T-cell (primary cell): ENCODE measurements at places on chromosomes 6 and 20.
A peak's percentile ranks its signal among the peaks of the same experiment; 100 is the strongest.

GRCh38 chr6:31631681-31632278 lies 11.3 kb downstream of the PRRC2A start:
- no peak overlapping the region for H3K4me3 ChIP-seq
- no peaks in the 10 kb centered on the region for H3K4me1 ChIP-seq
- DNase-seq, result no peak
- H3K27ac ChIP-seq, result no peak overlapping the region
- H3K36me3 ChIP-seq, result peaks cover 98% of the 10 kb centered on the region

DNA sequence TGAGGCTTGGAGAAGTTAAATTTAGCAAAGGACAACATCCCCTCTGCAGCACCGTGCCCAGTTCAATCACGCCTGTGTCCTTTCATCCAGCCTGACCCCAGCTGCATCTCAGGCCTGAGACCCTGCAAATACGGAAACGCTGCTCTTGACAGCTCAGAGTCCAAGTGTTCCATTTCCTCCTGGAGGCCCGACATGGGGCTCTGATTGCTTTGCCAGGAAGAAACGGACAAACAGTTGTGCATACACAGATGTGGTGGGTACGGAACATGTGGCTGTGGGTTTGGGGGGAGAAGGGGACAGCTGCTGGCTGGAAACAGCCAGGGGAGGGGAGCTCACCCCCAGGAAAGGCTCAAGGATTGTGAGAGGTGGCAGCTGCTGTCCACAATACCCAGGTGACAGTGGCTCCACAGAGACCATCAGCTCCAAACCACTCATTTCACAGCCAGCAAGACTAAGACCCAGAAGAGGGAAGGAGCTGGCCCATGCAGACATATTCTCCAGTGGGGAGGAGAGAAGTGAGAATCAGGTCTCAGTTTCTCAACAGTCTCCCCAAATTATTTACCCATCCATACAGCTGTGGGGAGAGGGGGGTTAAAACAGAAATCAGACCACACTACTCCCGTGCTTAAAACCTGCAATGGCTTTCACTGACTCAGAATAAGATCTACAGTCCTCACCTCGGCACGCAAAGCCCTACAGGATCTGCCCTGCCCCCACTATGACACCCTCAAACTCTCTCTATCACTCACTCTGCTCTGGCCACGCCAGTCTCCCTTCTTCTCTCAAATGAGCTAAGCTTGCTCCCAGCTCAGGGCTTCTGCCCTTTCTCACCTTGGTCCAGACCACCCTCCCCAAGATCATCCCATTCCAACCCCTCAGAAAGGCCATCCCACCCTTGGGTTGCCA lies 89.1 kb downstream of the PREX1 start:
- no peak overlapping the region for H3K4me3 ChIP-seq
- H3K36me3 ChIP-seq, result peaks cover 71% of the 10 kb centered on the region
- peaks cover 61% of the 10 kb centered on the region for H3K4me1 ChIP-seq
- DNase-seq, result no peak

DNA sequence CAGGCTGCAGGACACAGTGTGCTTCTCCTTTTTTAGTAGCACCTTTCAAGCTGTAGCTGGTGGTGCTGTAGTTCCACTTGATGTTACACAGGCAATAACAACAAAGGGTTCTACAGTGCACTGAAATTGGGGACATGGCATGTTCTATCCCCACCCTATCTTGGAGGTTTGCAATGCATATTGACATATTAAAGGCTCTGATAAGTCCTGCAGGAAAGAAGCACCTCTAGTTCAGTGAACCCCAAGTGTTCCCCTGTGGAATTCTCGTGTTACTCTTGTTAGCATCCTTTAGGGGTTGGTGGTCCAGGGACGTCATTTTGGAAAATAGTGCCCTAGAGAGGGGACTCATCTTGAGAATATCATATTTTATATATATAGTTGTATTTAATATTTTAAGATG lies 337.6 kb downstream of the DHX35 start:
- no peaks in the 10 kb centered on the region for H3K4me1 ChIP-seq
- no peak for DNase-seq
- no peak overlapping the region for H3K4me3 ChIP-seq
- no peaks in the 10 kb centered on the region for H3K36me3 ChIP-seq

DNA sequence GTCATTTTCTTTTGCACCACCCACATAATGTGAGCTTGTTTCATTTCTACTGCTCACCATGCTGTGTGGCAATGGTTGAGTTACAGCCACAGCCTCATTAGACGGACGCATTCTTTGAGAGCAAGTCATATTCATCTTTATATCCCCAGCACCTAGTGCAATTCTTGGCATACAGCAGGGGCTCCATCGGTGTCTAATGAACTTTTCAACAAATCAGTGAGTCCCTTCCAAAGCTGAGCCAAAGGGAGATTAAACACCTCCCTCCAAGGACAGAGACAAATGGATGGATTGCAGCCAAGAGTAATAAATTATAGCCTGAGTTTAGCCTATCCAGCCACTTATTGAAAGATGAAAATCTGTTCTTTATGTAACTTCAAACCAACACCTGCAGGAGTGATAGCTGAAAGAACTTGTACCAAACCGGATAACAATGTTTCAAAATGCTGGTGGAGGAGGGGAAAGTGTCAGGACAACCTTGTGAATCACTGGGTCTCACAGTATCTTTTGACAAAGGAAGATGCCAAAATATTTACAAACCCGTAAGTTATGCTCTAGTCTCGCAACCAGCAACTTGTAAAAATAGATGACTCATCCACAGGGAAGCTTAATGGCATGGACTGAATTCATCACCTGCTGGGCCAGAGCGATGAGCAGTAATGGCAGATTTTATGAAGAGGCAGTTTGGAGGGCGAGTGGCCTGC lies 139.0 kb downstream of the PXDC1 start:
- H3K36me3 ChIP-seq, result no peaks in the 10 kb centered on the region
- H3K4me1 ChIP-seq, result no peaks in the 10 kb centered on the region
- no peak overlapping the region for H3K4me3 ChIP-seq
- peaks cover 9% of the 10 kb centered on the region for H3K27me3 ChIP-seq
- no peak overlapping the region for H3K27ac ChIP-seq

DNA sequence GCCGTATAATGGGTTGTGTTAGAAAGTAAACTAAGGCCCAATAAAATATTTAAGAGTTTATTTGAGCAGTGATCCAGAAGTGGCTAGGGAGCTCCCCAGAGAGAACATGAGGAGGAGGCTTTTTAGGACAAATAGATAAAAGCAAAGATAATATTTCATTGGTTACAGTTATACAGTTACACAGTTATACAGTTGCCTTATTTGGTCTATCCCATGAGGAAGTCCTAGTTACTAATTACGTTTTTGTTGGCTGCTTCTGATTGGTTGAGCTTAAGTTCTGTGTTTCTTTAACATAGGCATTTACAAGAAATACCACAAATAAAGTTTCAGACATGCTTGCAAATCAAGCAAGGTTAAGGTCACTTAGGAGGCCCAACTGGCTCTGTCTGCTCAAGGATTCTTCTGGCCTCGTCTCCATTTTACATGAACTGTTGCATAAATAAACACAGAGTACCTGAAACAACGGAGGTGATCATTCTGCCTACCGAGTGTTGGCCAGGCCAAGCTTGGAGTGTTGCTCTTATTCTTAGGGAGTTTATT lies 7.0 kb downstream of the UBD start:
- peaks cover 21% of the 10 kb centered on the region for H3K27me3 ChIP-seq
- H3K27ac ChIP-seq, result no peak overlapping the region
- H3K4me1 ChIP-seq, result peaks cover 14% of the 10 kb centered on the region
- H3K4me3 ChIP-seq, result peak overlapping the region; percentile 74

DNA sequence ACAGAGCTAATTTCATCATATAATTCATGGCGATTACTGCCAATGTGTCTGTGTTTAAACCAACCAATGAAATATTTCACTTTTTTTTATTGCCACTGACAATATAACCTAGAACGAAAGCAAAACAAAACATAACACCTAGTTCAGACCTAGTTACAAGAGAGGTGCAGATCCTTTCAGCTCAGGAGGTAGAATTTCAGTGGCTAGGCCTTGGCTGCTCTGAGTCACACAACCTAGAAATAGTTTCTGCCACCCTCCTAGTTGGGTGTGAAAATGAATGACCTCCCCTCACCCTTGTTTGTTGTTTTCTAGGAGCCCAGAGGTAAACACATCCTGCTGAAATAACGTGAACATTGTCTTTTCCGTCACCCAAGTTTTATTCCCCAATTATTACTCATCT lies 356.3 kb downstream of the HTR1B start:
- H3K4me3 ChIP-seq, result no peak overlapping the region
- no peaks in the 10 kb centered on the region for H3K36me3 ChIP-seq
- no peak overlapping the region for H3K27ac ChIP-seq
- no peak for DNase-seq
- no peaks in the 10 kb centered on the region for H3K4me1 ChIP-seq

DNA sequence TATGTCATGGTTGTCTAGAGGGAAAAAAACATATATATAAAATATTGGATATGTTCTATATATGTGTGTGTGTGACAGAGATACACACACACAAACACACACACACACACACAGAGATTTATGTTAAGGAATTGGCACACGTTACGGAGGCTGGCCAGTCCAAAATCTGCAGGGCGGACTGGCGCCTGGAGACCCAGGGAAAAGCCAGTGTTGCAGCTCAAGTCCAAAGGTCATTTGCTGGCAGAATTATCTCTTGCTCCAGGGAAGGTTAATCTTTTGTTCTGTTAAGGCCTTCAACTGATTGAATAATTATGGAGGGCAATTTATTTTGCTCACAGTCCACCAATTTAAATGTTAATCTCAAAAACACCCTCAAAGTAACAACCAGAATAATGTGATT lies 37.5 kb upstream of the PDE7B start:
- no peak overlapping the region for H3K27ac ChIP-seq
- no peaks in the 10 kb centered on the region for H3K4me1 ChIP-seq
- peaks cover 2% of the 10 kb centered on the region for H3K36me3 ChIP-seq
- H3K4me3 ChIP-seq, result no peak overlapping the region
- DNase-seq, result no peak
- no peaks in the 10 kb centered on the region for H3K27me3 ChIP-seq

DNA sequence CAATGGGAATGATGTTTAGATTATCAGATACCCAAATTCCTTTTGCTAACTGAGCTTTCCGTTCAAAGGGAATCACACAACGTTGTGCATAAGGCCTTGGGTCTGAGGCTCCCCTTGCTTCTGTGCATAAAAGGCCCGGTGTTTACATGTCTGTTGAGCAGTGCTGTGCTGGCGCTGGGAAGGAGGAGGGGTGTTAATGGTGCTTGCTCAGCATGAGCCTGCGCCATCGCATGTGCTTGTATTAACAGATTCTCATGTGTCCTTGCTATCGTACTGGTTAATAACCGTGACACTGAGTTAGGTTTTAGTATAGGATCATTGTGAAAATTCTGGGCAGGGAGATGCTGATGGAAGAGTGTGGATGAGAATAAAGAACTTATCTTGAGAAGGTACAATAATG lies 62.3 kb upstream of the TRAF3IP2 start:
- no peak overlapping the region for H3K27ac ChIP-seq

DNA sequence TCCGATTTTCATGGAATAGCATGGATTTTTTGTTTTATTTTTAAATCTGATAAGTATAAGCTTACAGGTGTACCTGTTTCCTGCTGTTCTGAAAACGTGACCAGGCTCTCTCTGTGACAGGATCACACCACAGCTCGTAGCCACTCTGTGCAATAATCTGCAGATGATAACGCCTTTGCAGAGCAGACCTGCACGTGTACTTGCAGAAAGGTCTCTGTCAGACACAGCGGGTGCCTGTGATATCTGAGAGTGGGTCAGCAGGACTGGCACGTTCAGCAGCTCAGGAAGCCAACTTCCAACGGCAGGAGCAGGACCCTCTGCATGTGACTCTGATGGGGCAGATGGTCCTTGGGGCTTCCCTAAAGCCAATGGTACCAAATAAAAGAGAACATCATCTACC lies 68.6 kb upstream of the HDDC2 start:
- no peak for DNase-seq
- no peak overlapping the region for H3K27ac ChIP-seq
- no peaks in the 10 kb centered on the region for H3K36me3 ChIP-seq
